Left lung (tissue), 14 donors: ENCODE measurements at places on chromosomes 6 and 20. TPM values are rescaled to one million over a fixed set of nuclear protein-coding genes. Genes with fewer than 3 reads are reported as not detected.

GRCh38 chr6:170097505-170098427 lies 193.1 kb downstream of the DLL1 start:
- no peaks in the 10 kb centered on the region for H3K27me3 ChIP-seq
- H3K4me3 ChIP-seq = no peak overlapping the region
- H3K27ac ChIP-seq = no peak overlapping the region
- peak; percentile 13 for DNase-seq
- H3K4me1 ChIP-seq = no peaks in the 10 kb centered on the region
- H3K36me3 ChIP-seq = no peaks in the 10 kb centered on the region

The NRSN1 gene
- 0.26 TPM for polyA plus RNA-seq

GRCh38 chr6:169024047-169024660 lies 229.5 kb downstream of the THBS2 start:
- no peaks in the 10 kb centered on the region for H3K27me3 ChIP-seq
- H3K36me3 ChIP-seq = no peaks in the 10 kb centered on the region
- H3K4me3 ChIP-seq = no peak overlapping the region
- no peak for DNase-seq
- H3K4me1 ChIP-seq = no peaks in the 10 kb centered on the region
- no peak overlapping the region for H3K27ac ChIP-seq

DNA sequence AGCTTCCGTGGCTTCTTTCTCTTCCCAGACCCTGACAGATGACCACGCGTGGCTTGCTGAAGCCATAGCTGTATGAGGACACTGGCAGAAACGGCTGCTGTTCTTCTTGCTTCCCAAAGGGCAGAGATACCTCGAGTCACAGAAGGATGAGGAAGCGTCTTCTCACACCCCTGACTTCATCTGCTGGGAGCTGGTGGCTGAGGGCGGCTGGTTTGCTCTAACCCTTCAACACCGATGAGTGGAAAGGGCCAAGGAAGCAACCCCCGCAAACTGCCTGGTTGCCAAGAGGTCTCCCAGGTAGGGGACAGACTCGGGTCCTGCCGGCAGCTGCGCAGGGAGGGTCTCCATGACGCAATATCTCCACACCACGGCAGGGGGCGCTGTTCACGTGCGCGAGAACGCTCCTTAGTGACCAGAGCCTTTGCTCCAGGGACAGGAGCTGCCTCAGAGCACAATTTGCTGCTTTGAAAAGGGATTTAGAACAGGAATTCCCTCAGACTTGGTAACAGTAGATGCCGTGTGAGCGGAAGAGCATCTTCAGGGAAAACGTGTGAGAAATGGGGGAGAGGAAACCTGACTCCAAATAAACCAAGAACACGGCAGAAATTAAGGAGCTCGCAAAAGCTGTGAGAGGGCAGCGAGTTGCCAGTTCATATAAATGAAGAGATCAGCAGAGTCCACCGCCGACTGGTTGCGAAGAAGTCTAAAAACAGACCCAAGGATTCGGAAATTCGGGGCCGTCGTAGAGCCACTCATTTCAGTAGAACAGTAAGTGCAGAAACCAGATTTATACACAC lies 80.2 kb downstream of the ERMARD start:
- H3K36me3 ChIP-seq = no peaks in the 10 kb centered on the region
- H3K27ac ChIP-seq = no peak overlapping the region
- no peak overlapping the region for H3K4me3 ChIP-seq
- peaks cover 10% of the 10 kb centered on the region for H3K4me1 ChIP-seq
